ENCODE measurements at places on chromosomes 6 and 20.

- no peak for DNase-seq
Observed at GRCh38 chr20:21182832-21183563, 57.1 kb downstream of the KIZ start.

- no peak for DNase-seq
Observed at GRCh38 chr6:111761783-111762312, 111.4 kb downstream of the FYN start.

DNA sequence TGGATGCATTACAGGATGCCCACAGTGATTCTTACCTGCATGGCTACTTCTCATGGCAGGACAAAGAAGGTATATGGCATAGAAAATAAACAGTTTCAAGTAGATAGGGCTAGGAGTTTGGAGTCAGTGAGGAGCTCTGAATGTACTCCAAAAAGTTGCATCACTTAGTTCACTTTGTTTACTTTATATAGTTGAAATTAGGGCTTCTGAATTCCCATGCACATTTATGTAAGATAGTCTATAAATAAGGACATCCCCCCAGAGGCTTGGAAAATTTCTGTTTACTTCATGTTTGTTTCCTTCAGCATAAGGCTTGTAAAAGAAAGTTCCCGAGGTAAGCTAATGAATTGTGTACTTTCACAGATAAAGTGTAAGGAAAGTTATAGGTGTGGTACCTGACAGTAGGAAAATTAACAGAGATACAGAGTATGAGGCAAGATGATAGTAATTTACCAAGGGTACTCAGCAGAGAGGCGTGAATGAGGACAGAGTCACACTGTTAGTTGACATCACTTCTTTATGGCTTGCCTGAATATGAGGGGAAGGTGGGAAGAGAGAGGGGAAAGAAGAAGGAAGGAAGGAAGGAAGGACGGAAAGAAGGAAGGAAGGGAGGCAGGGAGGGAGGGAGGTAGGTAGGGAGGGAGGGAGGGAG is 51.1 kb downstream of the ADTRP start:
- no peak for DNase-seq

- DNase-seq, result no peak
Observed at GRCh38 chr6:5497896-5498578, 236.7 kb downstream of the FARS2 start.

DNA sequence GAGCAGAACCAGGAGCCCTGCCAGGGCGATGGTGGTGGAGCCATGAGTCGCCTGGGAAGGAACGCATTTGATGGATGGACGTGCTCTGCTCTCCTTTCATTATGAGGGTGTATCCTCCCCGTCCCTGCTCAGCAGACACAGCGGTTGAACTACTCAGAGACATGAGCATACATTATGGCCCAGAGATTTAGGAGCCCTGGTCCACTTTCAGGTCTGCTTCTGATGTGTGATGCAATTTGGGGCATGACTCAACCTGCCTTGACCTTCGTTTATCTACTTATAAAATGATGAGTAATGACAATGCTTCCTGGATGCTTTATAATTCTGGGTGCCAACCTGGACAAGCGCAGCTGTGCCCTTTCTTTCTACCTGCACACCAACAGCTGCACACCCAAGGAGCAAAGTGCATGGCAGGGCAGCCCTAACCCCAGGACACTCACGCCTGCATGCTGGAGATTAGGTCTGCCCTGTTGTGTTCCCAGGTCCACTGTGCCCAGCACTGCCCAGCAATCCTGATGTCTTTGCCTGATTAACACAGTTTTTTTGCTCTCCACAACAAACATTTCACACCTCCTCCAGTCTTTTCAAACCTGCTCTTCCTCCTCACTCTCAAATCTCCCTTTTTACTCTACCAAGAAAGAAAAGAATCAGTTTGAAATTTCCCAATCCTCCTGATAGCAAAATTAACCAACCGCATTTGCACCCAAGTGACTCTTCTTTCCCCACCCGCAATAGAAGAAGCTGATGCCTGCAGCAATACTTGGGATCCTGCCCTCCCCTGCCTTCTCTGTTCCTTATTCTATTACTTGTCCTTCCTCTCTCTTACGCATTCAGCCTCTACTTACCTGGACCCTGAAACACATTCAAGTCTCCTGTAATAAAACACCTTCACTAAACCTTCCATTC is 81.2 kb downstream of the EZR start:
- DNase-seq, result no peak

DNA sequence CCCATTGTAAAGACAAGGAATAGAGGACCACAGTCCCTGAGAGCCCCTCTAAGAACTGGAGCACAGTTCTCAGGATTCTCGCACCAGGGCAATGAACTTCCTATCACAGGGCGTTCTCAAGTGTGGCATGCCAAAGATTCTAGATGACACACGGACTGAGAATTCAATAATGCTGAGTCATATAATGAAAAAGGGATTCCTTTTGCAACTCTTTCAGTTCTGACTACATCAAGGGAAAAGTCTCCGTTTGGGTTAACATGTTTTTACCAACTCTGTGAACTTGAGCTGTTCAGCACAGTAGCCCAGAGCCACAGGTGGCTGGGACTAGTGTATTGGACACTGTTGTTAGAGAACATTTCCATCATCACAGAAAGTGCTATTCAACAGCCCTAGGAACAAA is 3.4 kb downstream of the MED20 start:
- DNase-seq, result no peak

DNA sequence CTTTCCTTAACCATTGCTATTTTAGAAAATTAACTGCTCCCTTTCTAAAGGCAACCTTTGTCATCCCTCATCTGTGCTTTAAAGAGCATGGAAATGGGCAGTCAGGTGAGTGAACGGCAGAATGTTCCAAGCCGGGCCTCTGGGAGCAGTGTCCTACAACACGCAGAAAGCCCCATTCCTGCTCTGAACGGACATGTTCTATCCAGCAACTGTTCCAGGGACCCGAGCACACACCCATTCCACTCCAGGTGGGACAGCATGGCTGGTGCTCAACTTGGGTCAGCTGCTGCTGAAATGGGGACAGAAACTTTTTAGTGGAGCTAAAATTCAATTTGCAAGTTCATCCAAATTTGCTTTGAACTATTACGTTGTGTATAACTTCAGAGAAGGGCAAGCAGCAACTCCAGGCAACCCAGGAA is 26.7 kb downstream of the DIDO1 start:
- DNase-seq, result no peak

DNA sequence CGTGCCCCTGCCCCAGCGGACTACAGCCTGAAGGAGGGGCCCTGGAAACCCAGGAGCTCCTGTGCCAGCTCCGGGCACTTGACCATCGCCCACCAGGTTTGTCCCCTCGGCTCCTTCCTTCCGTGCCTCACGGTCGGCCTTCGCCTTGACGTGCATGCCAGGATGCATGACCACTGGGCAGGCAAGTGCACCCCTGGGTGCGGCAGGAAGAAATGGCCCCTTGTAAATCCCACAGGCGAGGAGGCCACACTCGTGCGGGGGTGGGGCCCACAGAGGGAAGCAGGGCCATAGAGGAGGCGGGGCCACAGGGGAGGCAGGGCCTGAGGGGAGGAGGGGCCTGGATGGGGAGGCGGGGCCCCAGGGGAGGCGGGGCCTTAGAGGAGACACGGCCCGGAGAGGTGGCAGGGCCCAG is 81.7 kb downstream of the YTHDF1 start:
- no peak for DNase-seq

DNA sequence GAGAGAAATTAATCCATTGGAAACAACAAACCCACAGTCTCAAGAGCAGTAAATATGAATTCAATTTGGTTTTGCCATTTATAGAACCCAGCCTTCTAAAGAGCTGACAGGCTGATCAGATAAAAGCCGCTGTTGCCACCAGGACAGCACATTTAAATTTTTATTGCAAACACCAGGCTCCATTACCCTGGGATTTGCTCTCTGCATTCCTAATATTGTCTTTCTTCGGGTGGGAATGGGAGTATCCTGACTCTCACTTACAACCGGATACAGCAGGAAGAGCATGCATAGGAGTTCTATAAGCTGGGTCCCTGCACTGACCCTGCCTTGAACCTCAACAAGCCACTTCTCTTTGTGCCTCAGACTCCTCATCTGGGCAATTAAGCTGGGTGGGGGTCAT is 142.9 kb downstream of the LRFN2 start:
- no peak for DNase-seq

GRCh38 chr6:41358503-41358902 is 23.1 kb downstream of the NCR2 start:
- DNase-seq, result no peak

GRCh38 chr6:28981431-28981832 is 23.7 kb downstream of the ZNF311 start:
- peak; percentile 26 for DNase-seq

- peak; percentile 11 for DNase-seq
Observed at GRCh38 chr6:1552296-1552761, 57.4 kb upstream of the FOXC1 start.

Data from anterior cingulate cortex (tissue), 58 donors.